ENCODE measurements at places on chromosomes 1 and 21.

- DNase-seq: no peak
Observed at GRCh38 chr1:186636786-186637185, 43.4 kb downstream of the PTGS2 start.

- no peak for DNase-seq
Observed at GRCh38 chr1:8642114-8642513, 175.3 kb downstream of the RERE start.

GRCh38 chr1:181778640-181779260 lies 282.8 kb downstream of the ZNF648 start:
- DNase-seq: no peak

GRCh38 chr21:25467896-25468295 lies 139.4 kb downstream of the MRPL39 start:
- DNase-seq: no peak

DNA sequence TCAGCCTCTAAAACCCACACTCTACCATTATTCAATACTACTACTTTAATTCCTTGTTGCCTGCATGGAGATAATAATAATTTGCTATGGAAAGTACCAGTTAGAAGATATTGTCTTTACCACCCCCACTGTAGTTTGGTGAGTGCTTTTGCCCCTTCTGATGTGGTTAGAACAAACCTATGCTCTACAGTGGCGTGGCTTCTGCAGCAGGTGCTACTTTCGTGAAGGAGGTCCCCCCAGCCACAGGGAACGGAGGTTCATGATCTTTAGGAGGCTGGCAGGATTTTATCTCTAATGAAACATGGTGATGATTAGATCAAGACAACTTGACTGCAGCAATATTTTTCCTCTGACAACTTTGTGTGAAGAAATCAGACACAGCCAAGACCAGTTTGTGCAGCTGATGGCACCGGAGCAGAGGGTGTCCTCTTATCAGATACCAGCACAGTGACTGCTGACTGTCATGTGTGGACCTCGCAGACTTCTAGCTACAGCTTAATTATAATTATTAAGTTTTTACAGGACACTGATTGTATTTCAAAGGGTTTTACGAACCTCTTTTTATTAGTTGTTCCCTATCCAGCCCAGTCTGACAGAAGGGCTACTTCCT lies 10.7 kb upstream of the TCHH start:
- DNase-seq: no peak

DNA sequence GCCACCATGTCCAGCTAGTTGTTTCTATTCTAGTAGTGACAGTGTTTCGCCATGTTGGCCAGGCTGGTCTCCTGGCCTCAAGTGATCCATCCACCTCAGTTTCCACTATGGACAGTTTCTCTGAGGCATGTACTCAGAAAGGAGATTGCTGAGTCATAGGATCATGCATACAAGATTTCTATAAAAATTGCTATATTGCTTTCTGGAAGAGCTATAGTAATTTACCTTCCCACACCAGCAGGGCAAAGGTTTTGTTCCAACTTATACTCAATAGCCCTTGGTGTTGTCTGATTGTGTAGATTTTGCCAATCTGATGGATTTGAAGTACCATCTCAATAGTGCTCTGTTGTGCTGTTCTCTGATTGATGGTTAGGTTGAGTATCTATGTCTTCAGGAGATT lies 15.6 kb upstream of the ATP1A1 start:
- DNase-seq: no peak

DNA sequence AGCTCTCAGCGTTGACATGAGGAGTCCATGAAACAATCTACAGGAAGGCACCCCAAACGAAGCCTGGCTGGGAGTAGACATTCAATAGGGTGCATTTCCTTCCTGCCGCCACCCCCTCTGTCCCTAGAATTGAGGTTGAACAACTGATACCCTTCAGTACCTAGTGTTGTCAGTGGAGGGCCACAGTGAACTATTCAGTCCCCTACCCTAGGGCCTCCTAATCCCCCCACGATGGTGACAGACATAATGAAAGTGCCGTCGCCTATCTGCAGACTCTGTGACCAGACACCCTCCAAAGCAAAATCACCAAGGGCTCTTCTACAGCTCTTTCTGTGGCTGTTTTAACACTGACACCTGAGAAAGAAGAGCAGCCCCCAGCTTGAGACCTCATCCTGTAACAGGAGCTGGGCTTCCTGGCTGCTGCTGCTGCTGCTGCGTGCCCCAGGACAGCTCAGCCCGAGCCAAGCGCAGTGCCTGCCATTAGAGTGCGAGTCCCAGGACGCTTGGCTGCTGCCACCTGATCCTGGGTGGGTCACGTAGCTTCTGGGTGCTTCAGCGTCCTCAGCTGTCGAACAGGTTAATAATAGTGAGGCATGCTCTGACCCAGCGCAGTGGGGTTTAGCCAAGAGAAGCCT lies 183.0 kb downstream of the ZBTB18 start:
- DNase-seq: no peak

DNA sequence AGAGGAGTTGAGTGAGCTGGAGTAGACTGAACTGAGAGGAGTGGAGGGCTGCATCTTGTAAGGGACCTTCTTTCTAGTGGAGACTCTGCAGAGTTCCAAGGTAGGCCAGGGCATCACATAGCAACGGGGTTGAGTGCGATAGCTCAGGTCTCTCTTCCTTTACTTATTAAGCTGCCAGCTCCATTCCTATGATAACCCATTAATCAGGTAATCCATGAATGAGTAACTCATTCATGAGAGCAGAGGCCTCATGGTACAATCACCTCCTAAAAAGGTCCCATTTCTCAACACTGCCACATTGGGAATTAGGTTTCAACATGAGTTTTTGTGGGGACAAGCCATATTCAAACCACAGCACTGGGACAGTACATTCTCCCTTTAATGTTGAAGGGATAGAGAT lies 21.3 kb downstream of the VN1R5 start:
- no peak for DNase-seq

DNA sequence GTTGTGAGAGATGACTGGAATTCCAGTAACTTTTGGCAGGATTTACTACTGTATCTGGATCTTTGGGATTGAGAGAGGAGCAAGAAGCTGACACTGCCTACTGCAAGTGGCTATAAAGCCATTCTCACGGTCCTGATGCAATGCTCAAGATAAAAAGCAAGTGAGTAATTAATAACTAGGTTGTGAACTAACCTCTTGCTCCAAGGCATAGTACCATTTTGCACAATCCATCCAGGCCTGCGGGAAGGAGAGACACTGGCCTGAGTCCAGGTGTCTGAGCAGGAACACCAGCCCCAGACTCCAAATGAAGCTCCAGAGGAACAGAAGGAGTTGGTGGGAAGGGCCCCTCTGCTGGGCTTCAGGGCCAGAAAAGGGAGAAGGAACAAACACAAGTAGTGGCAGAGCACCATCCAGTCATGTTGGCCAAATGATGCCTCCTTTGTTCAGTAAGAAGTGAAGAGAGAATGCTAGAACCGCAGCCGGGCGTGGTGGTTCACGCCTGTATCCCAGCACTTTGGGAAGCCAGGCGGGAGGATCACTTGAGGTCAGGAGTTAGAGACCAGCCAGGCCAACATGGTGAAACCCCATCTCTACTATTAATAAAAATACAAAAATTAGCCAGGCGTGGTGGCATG lies 9.9 kb upstream of the SLC45A3 start:
- no peak for DNase-seq

GRCh38 chr1:19454265-19455146 lies 30.8 kb downstream of the CAPZB start:
- DNase-seq: no peak

DNA sequence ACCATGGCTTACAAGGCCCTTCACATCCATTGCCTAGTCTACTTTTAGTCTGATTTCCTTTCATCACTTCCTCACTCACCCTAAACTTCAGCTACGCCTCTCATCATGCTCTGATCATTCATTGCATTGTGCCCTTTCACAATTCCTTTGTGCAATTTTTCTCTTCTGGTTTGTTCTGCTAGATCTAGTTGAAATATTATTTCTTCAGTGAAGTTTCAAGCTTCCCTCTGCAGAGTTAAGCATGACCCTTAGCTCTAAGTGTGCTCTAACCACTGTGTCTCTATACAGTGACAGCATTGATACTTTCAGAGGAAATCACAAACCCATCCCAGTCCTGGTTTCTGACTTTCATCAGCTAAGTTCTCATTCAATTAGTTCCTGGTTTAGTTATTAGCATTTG lies 166.1 kb downstream of the PLA2G4A start:
- no peak for DNase-seq

DNA sequence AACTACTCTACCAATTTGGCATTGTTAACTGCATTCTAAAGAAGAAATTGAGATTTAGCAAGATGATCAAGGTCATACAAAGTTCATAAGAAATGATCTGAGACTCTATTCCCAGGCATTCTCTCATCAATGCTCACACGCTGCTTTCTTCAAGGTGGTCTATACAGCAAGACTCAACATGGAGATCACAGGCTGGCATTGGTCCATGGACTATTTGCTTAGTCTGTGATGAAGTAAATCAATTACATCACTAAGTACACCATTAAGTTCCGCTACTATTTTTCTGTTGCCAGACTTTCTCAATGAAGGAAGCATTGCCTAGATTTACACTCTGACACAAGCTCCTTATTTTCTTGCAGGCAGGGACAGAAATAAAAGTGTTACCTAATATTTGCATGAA lies 51.9 kb upstream of the CYP2J2 start:
- no peak for DNase-seq

DNA sequence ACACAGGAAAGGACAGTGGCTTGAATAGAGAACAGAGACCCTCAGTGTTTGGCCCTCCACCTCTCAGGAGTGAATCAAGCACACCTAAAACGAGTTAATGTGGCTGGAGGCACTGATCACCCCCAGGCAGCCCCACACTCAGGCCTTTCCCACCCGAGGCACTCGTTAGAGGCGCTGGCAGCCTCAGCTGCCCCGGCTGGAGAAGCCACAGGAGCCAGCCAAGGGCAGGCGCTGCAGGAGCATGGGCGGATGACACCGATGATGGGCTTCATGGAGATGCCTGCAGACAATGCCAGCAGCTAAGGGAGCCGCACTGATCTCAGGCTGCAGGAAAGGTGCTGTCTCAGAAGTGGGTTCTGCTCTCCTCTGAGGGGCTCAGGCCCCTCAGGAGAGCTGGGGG lies 24.1 kb upstream of the ABCG1 start:
- no peak for DNase-seq

- no peak for DNase-seq
Observed at GRCh38 chr1:22531251-22531650, 32.0 kb upstream of the EPHA8 start.

DNA sequence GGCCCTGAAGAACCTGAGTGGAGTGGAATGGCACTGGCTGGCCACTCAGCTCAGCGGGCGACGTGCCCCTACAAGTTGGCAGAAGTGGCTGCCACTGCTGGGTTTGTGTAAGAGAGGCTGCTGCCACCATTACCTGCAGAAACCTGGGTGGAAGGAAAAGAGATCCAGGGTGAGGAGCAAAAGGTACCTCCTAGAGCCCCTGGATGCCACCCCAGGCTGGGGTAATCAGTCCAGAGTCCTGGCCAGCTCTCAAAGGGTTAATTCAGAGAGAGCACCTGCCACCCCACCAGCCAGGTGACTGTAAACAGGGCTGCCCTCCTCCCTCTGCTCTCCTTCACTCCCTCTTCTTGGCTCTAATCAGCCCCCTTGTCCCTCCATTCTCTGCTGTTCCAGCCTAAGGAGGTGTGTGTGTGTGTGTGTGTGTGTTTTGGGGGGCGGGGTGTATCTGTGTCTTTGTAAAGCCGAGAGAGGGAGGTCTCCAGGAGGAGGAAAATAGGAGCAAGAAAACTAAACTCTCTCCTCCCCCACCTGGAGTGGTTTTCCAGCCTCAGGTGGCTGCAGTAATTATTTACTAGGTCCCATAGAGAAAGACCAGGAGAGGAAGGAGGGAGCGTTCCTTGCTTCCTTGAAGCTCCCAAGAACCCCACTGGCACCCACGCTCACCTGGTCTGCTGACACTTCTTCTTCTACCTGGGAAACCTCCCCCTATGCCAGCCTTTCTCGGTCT lies 12.6 kb downstream of the TRIM46 start:
- DNase-seq: no peak

GRCh38 chr1:21357161-21357560 lies 66.9 kb upstream of the ECE1 start:
- DNase-seq: no peak

DNA sequence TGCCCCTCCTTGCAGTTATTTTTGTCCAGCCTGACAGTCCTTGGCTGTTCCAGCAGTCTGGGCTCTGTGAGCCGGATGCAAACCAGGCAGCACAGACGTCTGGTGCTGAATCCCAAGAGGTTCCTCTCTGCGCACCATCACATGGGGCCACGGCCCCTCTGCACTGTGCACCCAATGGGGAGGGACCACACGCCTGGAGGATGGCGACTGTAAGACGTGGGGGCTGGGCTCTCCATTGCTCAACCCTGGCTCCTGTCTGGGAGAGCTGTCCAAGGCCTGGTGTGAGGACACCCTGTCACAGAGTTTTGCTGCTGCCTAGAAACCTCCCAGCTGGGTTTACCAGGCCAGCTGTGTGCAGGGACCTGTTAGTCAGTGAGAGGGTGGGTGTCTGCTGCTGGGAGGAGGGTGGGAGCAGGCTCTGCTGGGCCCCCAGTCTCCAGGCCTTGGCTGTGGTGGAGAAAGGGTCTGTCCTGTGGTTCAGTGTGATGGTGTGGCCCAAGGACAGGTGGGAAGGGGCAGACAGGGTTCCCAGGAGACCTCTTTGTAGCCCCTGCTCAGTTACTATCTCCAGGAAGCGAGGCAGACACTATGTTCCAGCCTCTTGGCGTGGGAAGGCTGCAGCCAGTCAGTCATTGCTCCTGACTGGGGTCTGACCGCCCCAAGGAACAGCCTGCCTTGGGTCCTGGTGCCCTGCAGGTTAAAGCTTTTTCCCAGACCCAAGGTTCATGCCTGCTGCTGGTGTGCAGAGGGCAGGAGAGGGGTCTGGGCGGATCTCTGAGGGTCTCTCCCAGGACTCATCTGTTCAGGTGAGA lies 13.8 kb downstream of the HEYL start:
- DNase-seq: no peak

GRCh38 chr1:158248118-158248517 lies 6.1 kb upstream of the CD1A start:
- no peak for DNase-seq

GRCh38 chr1:26429721-26430120 lies 2.4 kb upstream of the DHDDS start:
- DNase-seq: no peak

DNA sequence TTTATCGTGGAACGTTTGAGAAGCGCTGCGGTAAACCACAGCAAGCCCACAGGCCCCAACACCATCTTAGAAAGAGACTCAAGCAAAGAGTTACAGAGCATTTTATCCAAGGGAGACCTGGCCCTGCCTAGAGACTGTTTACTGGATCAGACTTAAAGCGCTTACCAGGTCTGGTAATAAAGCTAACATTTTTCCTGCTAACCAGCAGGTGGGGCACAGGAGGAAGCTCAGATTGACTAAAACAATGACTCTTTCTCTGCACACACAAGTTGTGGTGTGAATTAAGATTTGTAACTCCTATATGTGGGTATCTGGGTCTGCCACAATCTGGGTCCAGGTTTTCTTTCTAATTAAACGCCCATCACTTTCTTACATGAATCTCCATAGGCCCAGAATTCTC lies 136.5 kb upstream of the ETS2 start:
- no peak for DNase-seq

DNA sequence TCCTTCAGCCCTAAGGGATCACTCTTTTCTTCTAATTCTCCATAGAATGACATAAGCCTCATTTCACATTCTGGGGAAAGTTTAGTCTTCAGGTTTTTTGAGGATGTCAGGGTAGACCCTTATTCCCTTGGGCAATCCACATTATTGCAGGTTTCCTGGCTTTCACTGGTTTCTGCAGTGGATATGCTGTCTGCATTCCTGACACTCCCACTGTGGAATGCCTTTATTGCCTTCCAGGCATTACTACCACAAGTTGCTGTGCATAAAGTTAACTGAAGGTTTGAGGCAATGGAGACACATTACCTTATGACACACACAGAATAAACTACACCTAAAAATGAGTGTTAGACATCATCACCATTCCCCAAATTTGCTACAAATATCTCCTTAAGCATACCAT lies 12.7 kb downstream of the FASLG start:
- DNase-seq: no peak

Measured in effector CD8-positive, alpha-beta T cell (primary cell).